ENCODE measurements at places on chromosomes 7 and 10.
A peak's percentile ranks its signal among the peaks of the same experiment; 100 is the strongest.

GRCh38 chr10:113894581-113894980 lies 40.1 kb downstream of the NHLRC2 start:
- no peak for DNase-seq

GRCh38 chr7:17071866-17072265 lies 190.1 kb upstream of the AGR3 start:
- no peak for DNase-seq

GRCh38 chr10:70323138-70323696 lies 39.4 kb upstream of the NPFFR1 start:
- DNase-seq, result no peak

DNA sequence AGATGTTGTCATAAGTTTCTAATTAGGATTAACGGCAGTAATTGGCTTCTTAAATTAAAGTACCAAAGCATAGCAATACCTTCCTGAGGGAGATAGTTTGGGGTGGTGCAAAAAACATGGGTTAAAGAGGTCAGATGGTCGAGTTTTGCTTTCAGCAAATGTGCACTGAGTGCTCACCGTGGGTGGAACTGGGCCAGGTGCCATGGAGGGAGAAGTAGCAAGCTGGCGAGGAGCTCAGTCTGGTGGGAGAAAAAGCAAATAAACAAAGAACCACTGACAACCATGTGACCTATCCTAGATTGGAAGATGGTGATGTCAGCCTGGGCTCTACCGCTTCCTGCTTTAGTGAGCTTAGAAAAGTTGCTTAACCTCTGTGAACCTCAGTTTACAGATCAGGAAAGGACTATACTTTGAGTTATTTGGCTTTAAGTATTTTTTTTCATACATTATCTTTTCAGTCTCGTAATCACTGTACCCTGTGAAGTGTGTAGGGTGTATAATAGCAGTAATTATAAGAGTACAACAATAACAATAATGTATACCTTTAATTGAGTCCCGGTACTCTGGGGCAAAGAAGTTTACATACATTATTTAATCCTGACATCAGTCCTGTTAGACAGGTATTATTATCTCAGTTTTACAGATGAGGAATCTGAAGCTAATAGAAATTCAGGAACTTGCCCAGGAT lies 69.0 kb upstream of the PDCD4 start:
- peak; percentile 39 for DNase-seq

DNA sequence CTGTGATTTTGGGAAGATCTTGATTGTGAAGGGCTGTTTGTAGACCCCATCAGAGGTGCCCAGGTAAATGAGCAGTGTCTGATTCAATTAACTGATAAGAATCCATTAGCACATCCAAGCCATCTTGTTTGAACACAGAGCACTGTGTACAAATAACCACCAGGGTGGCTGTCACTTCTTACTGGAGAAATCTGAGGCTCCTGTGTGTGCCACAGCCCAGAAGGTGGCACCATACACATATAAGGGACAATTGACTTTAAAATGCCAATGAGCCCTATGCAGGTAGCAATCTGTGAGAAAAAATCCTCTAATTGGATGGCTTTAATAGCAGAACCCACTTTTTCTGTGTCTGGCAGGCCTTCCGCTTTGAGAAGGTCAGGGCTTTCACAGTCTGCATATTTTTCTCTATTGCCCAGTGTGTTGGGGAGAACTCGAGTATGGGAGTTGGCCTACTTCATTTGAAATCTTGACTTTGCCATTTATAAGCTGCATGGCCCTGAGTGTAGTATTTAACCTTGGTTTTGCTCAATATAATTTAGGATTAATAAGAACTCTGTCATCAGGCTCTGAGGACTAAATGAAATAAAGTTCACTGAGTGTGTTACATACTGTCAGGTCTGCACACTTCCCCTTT lies 517.4 kb downstream of the CCSER2 start:
- DNase-seq, result no peak

GRCh38 chr7:28688651-28689050 lies 269.5 kb downstream of the TRIL start:
- no peak for DNase-seq

Data from activated CD4-positive, alpha-beta T cell treated with anti-CD3 and anti-CD28 coated beads, Interleukin-2, amount 50 U/mL, for 1 hour (primary cell).